Mucosa of gallbladder (tissue), 1 donor: ENCODE measurements at places on chromosomes 16 and 17. TPM values are rescaled to one million over a fixed set of nuclear protein-coding genes. Genes with fewer than 3 reads are reported as not detected.

The HOXB5 gene
- total RNA-seq, result 0.49 TPM

- no peak for DNase-seq
Observed at GRCh38 chr16:11738742-11739544, 3.7 kb downstream of the TXNDC11 start.

The PDE6G gene
- 0.32 TPM for total RNA-seq

DNA sequence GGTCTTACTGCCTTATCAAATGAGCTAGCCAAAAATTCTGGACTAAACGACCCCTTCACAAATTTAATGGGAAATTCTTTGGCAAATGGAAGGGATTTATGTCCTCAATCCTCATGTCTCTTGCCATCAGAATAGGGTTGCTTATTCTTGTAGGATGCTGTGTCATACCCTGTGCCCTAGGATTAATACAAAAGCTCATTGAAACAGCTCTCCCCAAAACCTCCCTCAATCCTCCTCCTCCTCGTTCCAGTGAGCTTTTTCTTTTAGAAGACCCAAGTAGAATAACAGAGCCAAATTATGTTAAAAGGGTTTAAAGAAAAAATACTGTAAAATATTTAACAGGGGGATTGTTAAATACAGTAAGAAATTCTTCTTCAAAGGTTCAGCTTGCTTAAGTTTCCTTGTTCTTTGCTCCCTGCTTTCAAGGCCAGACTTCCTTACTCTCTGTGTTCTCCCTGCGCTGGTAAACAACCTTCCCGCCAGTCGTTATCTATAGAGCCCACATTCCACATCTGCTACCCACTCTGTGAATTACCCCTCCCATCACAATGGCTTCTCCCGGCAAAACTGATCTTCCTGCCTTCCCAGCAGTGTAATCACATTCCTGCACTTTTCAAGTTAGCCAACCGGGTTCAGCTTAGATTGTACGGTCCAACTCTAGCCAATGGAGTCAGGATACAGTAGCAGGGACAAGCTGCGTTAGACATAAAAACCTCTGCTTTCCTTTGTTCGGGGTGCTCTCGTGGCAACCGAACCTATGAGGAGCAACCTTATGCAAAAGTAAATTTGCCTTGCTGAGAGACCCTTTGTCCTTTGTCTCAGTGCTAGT is 9.7 kb downstream of the HPR start:
- peak; percentile 38 for DNase-seq

The SLX1A gene
- total RNA-seq, result 70.4 TPM

GRCh38 chr17:7295230-7296180 is 1.1 kb upstream of the YBX2 start:
- no peak for DNase-seq

GRCh38 chr17:65947831-65948230 is 244.1 kb downstream of the CEP112 start:
- DNase-seq, result no peak

DNA sequence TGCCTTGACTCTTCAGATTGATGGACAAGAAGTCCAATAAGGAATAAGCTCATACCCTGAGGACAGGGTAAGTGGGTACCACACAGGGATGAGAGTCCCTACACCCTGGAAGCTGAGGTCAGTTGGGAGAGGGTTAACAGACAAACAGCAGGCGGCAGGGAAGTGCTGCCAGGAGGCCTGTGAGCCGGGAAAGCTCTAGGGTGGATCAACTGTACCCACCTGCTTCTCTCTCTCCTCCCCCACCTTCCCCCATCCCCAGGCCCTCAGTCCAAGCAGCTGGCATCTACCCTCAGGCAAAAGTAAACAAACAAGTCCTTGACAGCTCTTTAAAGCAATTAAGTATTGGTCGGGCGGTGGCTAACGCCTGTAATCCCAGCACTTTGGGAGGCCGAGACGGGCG is 20.7 kb upstream of the MYLK3 start:
- DNase-seq, result no peak

DNA sequence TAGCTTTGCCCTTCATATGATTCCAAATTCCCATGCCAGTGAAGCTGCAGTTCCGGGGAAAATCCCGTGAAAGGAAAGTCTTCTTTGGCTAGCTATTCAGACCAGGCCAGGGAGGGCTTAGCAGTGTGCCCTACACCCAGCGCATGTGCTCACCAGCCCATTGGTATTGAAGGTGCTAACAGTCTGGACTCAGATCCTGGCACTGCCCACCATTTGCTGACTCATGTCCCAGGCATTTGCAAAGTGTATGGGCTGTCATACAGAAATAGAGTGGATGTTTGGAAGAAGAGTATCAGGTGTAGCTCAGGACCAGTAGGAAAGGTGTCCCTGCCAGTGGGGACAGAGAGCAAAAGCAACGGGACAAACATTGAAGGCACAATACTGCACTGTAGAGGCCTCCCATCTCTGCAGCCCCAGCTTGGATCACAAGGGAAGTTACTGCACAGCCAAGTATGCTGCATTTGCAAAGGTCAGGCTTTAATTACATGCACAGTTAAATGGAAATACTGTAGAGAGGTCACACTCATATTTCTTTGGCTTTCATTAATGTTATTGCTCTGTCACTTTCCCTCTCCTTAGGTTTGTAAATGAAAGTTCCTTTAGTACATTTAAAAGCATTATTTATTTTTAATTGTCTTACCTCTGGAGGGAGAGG is 220.0 kb downstream of the IRX3 start:
- no peak for DNase-seq

GRCh38 chr17:68623811-68624210 is 22.6 kb upstream of the FAM20A start:
- no peak for DNase-seq

The ABCA9 gene
- 7.3 TPM for total RNA-seq

DNA sequence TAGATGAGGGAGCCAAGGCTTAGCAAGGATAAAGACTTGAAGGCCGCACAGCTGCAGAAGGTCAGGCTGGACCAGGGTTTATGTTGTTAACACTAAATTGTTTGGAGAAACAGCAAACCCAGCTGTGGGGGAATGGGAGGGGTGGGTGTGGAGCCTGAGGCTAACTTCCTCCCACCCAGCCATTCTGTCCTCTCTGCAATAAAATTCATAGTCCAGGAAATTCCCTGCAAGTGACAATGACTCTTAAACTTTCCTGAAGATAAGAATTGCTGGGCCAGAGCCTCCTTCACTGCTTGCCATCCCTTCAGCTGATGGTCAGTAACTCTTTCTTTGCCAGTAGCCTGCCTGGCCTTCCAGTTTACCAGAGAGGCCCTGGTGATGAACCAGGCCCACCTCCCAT is 19.4 kb upstream of the ATP5MC1 start:
- DNase-seq, result no peak

DNA sequence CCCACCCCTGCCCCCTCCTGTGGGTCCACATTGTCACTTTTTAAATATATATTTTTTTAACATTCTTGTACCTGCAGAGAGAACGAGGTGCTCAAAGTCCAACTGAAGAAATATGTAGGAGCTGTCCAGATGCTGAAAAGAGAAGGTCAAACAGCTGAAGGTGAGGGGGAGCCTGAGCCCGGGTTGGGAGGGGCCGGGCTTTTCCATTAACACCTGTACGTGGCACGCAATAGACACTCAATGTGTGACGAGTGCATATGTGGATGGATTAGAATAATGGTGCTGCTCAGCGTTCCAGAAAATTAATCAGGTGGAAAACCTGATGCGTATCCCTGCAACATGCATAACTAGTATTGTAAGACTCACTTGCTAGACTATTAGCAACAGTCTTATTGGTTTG is 223.0 kb downstream of the SNX29 start:
- no peak for DNase-seq

The ZP2 gene
- total RNA-seq, result 0.09 TPM

DNA sequence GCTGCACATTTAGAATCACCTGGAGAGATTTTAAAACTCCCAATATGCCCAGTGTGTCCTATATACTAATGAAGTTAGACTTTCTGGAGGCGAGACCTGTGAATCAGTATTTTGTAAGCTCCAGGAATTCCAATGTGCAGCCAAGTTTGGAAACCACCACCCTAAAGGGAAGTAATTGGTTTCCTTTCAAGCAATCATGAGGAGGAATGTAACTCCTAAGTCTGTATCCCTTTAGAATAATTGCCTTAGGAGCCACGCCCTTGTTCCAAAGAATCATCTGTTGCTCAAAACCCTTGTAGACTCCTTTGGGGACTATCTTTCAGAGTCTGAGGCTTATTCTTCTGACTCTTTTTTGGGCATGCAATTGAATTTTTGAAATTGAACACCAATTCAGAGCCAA is 84.4 kb downstream of the DNAH9 start:
- DNase-seq, result no peak

The KCTD2 gene
- 28.3 TPM for total RNA-seq

DNA sequence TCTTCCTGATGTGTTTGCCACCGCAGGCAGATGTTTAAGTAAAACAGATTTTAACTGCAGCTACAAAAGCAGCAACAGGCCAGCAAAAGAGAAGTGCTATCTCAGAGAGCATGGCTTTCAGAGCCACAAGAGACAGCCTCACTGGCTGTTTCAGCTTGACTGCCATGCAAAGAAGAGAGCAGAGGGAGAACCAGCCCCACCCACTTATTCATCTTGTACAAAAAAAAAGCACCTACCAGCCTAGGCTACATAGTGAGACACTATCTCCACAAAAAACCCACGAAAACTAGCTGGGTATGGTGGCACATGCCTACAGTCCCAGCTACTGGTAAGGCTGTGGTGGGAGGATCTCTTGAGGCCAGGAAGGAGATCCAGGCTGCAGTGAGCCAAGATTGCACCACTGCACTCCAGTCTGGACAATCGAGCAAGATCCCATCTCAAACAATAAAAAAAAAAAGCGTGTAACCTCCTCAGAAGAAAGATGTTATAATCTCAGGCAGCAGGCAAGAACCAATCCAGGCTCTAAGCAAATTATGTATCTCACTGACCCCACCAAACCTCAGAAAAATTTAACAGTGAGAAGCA is 30.0 kb downstream of the STH start:
- DNase-seq, result no peak

The CD300LG gene
- 1.5 TPM for total RNA-seq

GRCh38 chr17:73863761-73864535 is 219.7 kb upstream of the SDK2 start:
- DNase-seq, result no peak

DNA sequence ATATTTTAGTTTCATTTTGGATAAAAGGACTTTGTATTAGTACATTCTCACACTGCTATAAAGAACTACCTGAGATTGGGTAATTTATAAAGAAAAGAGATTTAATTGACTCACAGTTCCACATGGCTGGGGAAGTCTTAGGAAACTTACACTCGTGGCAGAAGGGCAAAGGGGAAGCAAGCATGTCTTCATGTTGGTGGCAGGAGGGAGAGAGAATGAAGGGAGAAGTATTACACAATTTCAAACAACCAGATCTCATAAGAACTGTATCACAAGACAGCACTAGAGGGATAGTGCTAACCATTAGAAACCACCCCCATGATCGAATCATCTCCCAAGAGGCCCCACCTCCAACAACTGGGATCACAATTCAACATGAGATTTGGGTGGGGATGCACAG is 142.9 kb downstream of the USP31 start:
- no peak for DNase-seq

The NTN1 gene
- 33.1 TPM for total RNA-seq

- DNase-seq, result no peak
Observed at GRCh38 chr17:45441526-45442310, 9.0 kb upstream of the ARHGAP27 start.

DNA sequence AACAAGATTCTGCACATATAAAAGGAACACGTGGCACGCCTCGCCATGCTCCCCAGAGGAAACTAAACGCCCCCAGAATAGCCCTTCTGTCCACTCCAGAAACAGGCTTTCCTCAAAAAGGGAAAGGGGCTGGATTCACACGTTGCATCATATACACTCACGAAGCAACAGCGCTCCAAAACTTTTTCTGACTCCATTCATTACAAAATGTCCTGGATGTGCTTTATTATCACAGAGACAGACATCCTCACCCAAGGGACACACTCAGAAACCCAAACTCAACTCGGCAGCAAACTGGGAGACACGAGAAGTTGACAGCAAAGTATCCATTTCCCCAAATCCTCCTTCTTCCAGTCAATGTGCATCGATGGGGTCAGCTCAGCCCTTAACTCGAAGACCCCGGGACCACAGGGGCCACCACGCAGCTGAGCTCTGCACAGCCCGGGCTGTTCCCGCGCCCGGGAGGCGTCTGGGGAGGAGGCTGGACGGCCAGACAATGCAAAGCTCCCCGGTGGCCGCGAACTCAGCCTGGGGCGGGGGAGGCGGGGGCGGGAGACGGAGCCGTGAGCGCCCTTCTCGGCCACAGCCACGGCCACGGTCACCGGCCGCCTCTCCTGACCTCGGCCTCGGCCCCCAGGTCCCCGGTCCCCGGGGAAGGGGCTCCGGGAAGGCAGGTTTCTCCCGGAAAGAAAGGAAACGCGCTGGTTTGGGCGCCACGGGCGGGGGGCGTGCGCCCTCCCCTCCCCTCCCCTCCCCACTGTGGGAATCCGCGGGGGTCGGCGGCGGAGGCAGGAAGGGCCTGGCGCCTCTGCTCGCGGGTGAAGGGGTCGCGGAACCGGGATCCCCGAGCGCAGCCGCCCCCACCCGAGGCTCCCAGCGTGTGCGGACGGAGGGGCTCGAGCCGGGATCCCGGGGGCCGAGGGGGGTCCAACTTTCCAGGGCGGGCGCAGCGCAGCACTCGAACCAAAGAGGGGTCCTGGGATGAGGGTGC is 1.2 kb downstream of the NXN start:
- DNase-seq, result no peak
